ENCODE measurements at places on chromosomes 7 and 10. TPM values are rescaled to one million over a fixed set of nuclear protein-coding genes. Genes with fewer than 3 reads are reported as not detected.
A peak's percentile ranks its signal among the peaks of the same experiment; 100 is the strongest.

- H3K27ac ChIP-seq = no peak overlapping the region
- no peak overlapping the region for H3K4me3 ChIP-seq
- no peak for DNase-seq
- no peaks in the 10 kb centered on the region for H3K36me3 ChIP-seq
These were observed 4.9 kb upstream of the MEST start for GRCh38 chr7:130486954-130487436.

DNA sequence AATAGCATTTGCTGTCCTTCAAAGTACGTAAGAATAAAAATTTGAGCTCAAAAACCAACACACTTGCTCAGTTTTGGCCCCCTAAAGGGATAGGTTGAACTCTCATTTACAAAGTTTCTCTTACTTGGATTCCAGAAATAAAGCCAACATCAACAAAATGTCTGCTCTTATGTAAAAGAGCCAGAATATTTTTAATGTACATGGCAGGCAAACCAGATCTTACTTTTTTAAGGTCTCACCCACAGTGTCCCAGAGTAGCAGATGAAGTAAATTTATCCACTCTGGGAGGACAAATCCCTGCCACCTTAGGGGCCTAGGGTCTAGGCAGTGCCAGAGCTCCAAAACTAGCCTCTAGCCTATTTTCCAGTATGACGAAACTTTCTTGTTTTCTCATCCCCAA lies 159.6 kb downstream of the SKAP2 start:
- H3K4me3 ChIP-seq = no peak overlapping the region
- DNase-seq = peak; percentile 58
- H3K36me3 ChIP-seq = no peaks in the 10 kb centered on the region
- H3K27ac ChIP-seq = peak overlapping the region; percentile 89
- H3K4me1 ChIP-seq = peaks cover 6% of the 10 kb centered on the region

GRCh38 chr7:41554481-41554880 lies 148.4 kb downstream of the INHBA start:
- H3K27ac ChIP-seq = no peak overlapping the region
- DNase-seq = no peak
- no peak overlapping the region for H3K4me3 ChIP-seq
- no peaks in the 10 kb centered on the region for H3K36me3 ChIP-seq
- H3K27me3 ChIP-seq = no peaks in the 10 kb centered on the region

ALOX5 gene
- total RNA-seq = not detected

PLEKHS1 gene
- not detected for total RNA-seq
